ENCODE measurements at places on chromosomes 2 and 18. TPM values are rescaled to one million over a fixed set of nuclear protein-coding genes. Genes with fewer than 3 reads are reported as not detected.

The CAMKMT gene
- 10.3 TPM for polyA plus RNA-seq

The MERTK gene
- 16.4 TPM for polyA plus RNA-seq

The SMYD1 gene
- not detected for polyA plus RNA-seq

The TRABD2A gene
- polyA plus RNA-seq = 1.6 TPM

The SP5 gene
- 2.4 TPM for polyA plus RNA-seq

Measured in hepatocyte (in vitro differentiated cells).